HS-5 (cell line): ENCODE measurements at places on chromosomes 13 and 19.
A peak's percentile ranks its signal among the peaks of the same experiment; 100 is the strongest.

DNA sequence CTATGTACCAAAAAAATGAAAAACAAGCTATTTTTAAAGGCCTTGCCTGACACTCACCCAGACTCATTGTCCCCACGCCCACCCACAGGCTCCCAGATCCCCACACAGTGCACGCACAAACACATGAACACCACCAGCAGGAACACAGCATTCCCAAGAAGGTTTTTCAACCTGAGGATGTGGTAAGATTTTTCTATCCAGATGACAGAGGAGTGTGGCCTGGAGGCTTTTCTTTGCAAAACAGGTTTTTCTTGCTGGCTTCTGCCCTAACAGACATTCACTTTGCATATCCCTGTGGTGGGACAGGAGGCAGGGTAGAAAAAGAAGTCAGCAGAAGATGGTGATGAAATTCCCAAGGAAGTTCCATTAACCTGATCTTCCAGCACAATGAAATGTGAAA, 97.8 kb downstream of the KLF12 start:
- DNase-seq, result no peak

- no peak for DNase-seq
Measured at GRCh38 chr19:29303069-29303718, 90.2 kb upstream of the UQCRFS1 start.

- no peak for DNase-seq
Measured at GRCh38 chr19:47520343-47520806, 5.5 kb upstream of the NAPA start.

DNA sequence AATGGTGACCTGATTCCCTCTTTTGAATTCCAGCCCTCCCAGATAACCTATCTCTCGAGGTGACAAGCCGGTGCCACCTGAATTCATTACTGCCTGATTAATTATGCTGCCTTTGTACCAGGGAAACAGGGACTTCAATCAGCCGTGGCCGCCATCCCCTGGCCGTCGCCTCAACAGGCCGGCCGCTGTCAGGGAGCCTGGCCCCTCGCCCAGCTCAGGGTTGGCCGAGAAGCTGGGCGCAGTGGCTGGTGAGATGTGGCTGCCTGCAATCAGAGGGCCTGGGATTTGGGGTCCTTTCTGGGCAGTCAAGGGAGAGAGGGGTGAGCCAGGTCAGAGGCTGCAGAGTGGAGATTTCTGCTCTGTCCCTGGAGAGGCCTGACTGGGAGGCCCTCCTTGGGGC, 91.2 kb downstream of the KCTD15 start:
- no peak for DNase-seq

DNA sequence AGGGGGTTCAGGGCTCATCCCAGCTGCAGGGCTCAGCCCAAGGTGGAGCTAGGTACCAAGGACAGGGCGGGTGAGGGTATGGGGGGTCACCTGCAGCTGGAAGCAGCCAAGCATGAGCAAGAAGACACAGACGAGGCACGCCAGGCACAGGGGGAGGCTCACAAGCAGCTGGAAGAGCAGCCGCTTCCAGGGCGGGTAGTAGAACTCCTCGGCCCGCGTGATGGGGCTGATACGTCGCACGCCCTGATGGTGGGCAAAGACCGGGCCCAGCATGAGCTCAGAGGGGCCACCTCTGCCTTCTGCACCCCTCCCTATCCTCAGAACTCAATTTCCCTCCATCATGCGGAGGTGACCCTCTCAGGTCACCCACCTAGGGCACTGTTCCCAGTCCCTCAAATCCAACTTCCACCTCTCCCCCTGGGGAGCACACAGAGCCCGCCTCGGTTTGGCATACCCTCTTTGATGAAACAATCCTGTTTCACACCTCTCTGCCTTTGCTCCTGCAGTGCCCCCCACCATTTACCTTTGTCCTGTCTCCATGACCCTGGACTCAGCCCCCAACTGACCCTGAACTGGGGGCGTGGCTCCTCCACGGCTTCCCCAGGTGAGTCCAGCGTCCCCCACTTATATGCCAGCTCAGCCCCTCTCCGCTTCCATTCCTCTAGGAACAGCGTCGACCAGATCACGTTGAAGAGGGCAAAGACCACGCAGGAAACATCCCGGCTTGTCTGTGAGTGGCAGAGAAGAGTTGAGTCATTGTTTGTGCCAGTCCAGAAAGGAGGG, 4.2 kb downstream of the ANO8 start:
- no peak for DNase-seq

- no peak for DNase-seq
Measured at GRCh38 chr19:35253316-35254286, 4.8 kb downstream of the LSR start.

- no peak for DNase-seq
Measured at GRCh38 chr13:40812102-40812501, 22.7 kb downstream of the SLC25A15 start.

DNA sequence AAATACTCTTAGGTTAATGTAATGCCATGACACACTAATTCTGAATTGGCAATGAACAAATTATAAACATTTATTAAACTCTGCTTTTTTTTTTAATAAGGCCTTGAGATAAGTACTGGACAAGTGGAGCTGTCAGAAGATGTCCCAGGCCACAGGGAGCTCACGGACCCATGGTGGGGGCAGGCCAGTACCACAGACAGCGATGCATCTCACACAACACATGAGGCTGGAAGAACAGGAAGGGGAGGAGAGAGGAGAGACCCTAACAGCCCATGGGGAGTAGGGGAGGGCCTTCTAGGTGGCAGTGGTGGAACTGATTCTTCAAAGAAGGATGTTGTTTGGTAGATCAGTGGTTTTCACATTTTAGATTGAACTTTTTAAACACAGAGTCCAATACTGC, 128.4 kb downstream of the LHFPL6 start:
- DNase-seq, result no peak

DNA sequence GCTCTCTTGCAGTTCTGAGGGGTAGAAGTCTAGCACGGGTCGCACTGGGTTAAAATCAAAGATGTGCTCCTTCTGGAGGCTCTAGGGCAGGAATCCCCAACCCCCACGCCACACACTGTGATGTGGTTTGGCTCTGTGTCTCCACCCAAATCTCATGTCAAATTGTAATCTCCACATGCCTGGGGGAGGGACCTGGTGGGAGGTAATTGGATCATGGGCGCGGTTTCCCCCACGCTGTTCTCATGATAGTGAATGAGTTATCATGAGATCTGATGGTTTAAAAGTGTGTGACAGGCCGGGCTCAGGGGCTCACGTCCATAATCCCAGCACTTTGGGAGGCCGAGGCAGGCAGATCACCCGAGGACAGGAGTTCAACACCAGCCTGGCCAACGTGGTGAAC, 26.6 kb upstream of the CALM3 start:
- DNase-seq, result no peak

DNA sequence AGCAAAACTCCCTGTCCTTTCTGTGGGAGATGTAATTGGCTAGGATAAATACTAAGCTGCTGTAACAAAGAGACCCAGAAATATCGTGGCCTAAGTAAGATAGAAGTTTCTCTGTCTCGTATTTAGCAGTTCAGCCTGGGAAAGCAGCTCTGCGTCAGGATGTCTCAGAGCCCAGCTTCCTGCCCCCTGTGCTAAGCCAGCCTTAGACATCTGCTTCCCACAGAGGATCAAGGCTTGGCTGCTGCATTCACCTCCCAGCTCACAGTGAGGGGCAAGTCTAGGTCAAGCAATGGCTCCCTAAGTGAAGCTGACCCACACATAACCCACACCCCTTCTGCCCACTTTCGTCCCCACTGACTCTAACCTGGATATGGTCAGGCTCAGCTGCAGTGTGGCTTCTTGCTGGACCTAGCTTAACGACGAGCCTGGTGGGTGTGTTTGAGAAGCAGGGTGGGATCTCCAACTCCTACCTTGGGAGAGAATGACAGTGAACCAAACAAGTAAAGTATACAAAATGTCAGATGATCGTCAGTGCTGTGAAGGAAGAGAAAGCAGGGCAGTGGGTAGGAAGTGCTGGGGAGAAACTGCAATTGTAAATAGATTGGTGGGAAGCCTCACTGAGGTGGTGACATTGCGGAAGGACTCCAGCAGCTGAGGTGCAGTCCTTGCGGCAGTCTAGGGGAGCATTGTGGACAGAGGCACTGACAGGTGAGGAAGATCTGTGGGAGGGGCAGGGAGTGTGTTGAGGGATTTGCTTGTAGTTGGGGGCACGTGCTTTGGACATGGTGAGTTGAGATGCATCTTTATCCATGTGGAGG, 82.9 kb downstream of the TNFRSF19 start:
- no peak for DNase-seq

- DNase-seq, result no peak
Measured at GRCh38 chr19:11843722-11844121, 4.8 kb upstream of the ZNF439 start.

DNA sequence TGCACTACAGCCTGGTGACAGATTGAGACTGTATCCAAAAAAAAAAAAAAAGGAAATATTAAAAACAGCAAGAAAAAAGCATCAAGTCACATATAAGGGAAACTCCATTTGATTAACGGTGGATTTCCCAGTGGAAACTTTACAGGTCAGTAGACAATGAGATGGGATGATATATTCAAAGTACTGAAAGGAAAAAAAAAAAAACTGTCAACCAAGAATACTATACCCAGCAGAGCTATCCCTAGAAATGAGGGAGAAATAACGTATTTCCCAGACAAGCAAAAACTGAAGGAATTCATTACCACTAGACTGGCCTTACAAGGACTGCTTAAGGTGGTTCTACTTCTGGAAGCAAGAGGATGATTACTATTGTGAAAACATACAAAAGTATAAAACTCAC, 87.4 kb downstream of the C1QTNF9 start:
- no peak for DNase-seq

GRCh38 chr13:27942972-27943371, 23.2 kb downstream of the PDX1 start:
- no peak for DNase-seq

- no peak for DNase-seq
Measured at GRCh38 chr13:103100830-103101229, 34.6 kb upstream of the SLC10A2 start.

DNA sequence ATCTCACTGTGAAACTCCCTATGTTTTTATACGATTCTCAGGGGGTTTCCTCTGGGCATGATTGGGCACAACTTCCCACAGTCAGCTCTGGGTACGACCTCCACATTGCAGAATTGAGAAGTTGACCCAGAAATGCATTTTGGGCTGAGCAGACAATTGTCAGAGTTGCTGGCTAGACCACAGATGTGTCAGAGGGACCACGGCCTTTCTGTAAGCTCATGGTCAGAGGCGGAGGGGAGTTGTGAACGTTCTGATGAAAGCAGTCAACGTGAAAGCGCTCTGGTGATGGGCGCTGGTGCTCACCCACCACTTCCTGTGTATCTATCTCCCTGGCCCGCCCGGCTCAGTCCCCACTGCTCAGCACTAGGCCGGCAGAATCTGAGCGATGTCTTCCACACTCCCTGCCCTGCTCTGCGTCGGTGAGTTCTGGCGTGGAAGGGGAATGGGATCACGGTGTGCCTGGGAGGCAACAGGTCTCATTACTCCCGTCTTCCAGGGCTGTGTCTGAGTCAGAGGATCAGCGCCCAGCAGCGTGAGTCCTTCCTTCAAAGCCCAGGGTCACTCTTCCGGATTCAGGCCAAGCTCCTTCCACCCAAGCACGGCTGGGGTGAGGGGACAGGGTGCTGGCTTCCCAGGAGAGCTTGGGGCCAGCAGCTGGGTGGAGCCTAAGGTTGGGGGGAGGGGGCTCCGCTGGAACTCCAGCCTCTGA, at the start of gene NCR1:
Gene NCR1 (plus strand): TSS at position 346 of the 709 bp plus-strand sequence. CDS start 40 bp downstream, at position 386.
- DNase-seq, result no peak

GRCh38 chr19:6723738-6724137, 3.3 kb upstream of the C3 start:
- DNase-seq, result no peak

- DNase-seq, result no peak
Measured at GRCh38 chr19:29321116-29321515, 108.2 kb upstream of the UQCRFS1 start.

DNA sequence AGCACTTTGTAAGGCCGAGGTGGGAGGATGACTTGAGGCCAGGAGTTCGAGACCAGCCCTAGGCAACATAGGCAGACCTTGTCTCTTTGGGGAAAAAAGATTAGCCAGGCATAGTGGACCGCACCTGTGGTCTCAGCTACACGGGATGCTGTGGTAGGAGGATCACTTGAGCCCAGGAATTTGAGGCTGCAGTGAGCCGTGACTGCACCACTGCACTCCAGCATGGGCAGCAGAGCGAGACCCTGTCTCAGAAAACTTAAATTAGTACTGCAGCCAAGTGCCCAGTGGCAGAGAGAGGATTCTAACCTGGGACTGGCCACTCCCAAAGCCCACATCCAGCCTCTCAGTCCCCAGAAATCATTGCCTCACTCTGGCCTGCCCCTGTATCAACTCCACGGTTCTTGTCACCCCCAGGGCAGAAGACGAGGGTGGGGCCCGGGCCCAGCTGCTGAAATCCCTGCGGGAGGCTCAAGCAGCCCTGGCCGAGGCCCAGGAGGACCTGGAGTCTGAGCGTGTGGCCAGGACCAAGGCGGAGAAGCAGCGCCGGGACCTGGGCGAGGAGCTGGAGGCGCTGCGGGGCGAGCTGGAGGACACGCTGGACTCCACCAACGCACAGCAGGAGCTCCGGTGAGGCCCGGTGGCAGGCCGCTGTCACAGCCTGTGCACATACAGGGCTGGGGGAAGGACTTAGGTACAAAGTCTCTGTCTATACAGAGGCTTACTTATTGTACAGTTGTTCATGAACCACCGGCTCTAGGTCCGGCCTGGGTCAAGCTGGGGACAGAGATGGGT, 53.4 kb downstream of the KCNC3 start:
- DNase-seq, result no peak

DNA sequence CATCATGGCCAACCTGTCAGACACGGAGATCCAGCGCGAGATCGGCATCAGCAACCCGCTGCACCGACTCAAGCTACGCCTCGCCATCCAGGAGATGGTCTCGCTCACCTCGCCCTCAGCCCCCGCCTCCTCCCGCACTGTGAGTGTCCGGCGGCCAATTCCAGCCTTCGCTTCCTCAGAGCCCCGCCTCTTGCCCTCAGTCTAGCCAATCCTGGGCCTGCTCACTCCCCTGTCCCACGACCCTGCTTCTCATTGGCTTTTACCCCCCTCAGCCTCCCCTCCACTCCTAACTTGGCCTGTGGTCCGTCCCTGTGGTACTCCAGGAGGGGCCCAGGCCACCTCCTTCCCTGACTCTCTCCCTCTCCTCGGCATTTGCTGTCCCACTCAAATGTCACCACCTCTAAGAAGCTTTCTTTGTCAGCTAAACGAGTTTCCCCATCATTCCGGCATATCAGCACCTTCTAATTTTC, 12.3 kb downstream of the HRC start:
- peak; percentile 56 for DNase-seq

- no peak for DNase-seq
Measured at GRCh38 chr13:81760316-81760715, 1419.4 kb upstream of the SPRY2 start.

GRCh38 chr13:75661443-75661842, 25.3 kb downstream of the LMO7 start:
- DNase-seq, result no peak

DNA sequence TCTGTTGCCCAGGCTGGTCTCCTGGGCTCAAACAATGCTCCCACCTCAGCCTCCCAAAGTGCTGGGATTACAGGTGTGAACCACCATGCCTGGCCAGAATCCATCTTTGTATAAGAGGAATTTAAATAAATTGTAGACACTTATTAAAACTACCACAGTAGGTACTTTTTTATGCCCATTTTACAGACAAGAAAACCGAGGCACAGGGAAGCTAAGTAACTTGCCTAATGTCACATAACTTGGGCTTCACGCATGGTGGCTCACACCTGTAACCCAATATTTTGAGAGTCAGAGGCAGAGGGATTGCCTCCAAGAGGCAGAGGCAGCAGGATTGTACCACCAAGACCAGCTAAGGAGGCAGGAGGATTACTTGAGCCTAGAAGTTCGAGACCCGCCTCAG, 22.7 kb upstream of the CALM3 start:
- no peak for DNase-seq

GRCh38 chr19:47113850-47114651, 475 bp upstream of the ZC3H4 start:
- no peak for DNase-seq
